ENCODE measurements at places on chromosomes 1 and 21.

DNA sequence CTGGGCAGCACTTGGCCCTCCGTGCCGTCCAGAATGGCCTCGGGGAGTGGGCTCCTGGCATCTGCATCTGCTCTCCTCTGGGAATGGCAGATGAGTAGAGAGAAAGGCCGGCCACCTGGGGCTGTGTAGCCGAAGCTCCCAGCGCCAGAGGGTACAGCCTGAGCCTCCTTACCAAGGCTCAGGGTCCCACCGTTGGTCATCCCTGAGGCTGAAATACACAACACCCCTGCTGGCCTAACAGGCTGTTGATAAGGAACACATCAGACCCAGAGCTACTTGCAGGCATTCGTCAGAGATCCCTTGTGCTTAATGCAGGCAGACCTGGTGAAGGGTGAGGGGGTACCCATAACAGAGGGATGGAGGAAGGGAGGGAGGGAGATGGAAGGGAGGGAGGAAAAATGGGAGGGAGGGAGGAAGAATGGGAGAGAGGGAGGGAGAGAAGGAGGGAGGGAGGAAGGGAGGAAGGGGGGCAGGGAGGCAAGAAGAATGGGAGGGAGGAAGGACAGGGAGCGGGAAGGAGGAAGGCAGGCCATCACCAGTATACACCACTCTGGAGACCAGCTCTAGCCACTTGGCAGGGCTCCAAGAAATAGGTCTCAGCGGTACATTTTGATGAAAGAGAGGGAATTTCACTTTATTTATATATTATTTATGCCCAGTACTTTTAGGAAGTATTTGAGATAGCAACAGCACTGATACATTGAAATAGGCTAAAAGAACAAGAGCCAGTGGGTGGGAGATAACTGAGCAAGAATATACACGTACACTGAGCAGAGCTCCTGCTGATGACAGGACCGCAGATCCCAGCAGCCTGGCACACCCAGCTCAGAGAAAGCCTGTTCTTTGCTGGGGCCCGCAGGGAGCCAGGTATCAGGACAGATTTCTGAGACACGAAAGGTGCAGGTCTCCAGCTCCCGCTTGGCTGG, 315.0 kb upstream of the VAMP3 start:
- DNase-seq: no peak

DNA sequence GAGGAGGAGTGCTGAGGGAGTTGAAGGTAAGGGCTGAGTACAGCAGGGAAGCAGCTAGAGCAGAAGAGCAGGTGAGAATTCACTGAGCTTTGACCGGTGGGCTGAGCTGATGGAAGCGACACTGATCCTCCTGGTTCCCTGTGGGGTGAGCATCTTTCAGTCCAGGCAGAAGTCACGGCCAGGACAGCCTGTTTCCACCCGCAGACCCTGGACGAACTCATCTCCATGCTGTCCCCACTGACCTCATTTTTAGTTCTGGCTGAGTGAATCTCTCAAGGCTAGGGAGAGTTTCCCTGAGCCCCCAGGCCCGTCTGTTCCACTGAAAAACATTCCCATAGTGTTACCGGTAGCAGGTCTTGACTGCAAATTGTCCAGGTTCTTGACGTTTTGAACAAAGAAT, 31.5 kb downstream of the FAM163A start:
- DNase-seq: no peak

DNA sequence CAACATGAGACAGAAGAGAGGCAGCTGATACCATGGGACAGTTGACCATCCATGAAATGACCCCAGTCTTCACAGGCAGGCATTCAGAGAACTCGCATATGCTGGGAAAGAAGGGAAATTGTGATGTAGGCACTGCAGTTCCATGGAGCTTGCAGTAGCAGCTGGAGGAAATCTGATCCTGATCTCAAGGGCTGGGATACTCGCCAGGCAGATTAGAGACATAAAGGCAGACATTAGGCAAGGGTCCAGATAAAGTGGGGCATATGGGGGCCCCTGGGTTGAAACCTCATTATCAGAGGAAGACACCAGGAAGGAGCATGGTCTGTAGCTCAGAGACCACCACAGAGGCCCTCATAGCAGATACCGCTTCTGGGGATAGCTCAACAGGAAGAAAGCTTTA, 48.7 kb upstream of the TNR start:
- no peak for DNase-seq

DNA sequence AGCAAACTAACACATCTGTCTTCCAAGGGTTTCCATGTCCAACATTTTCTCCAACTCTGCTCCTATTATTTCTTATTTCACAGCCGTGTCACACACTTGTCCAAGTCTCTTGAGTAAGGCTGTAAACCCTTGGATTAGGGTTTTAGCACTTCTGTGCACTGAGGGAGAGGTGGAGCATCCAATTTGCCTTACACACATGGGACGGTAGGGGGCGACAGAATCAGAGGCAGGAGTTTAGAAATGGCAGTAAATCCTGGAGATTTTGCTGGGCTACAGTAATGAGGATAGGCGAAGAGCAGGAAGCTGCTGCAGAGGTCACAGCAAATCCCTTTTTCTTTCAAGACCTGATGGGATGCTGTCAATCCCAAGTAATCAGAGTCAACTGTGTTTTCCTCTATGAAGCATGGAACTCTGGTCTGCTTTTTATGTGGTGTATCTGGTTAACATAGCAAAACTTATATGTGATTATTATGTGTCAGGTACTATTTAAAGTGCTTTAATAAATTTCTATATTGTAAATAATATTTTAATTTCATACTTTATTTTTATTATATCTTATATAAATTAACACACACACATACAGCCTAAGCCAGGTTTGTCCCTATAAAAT, 15.4 kb upstream of the LCE5A start:
- no peak for DNase-seq

Measured in CD4-positive, alpha-beta T cell treated with Interleukin-15 for 1 hour (primary cell).